ENCODE measurements at places on chromosomes 3 and 15.

DNA sequence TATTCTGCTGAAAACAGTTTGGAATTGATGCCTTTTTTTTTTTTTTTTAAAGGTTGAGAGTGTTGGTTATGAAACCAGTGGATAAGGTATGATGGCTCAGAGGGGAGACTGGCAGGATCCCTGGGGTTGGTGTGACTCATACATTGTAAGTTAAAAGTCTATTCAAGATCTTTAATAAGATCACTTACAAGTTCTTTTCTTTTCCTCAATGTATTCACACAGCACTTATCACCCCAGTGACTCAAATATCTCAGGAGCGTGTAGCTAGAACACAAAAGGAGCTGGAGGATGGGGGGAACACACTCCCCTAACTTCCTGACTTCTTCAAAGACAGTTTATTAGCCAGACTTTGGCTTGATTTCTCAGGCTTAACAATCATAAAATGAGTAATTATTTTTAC is 285.3 kb downstream of the SV2B start:
- DNase-seq = no peak

DNA sequence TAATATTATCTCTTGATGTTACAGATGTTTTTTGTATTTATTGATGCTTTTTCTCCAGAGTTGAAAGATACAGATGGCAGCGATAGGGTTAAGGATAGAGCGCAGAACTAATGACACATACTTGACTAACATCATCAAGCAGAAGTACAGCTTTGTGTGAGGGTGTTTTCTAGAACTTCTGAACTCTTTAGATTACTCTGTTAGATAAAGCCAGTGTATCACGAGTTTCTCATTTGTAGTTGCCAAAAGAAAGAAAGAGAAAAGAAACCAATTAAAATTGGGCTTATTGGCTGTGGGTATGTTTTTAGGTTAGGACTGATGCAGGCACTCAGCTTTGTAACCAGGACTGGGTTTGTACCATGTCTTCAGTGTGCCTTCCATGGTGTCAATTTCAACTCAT is 6.6 kb upstream of the GPR171 start:
- DNase-seq = no peak

- no peak for DNase-seq
Measured at GRCh38 chr15:80727196-80727595, 32.1 kb downstream of the ABHD17C start.

- peak; percentile 13 for DNase-seq
Measured at GRCh38 chr3:112038863-112039262, 4.3 kb downstream of the TMPRSS7 start.

Measured in suppressor macrophage (primary cell).